ENCODE measurements at places on chromosomes 1 and 21. TPM values are rescaled to one million over a fixed set of nuclear protein-coding genes. Genes with fewer than 3 reads are reported as not detected.

Gene PDZK1
- not detected for total RNA-seq

Gene DNAJC16
- total RNA-seq = 13.0 TPM

Gene ODR4
- total RNA-seq = 13.4 TPM

Gene SLFNL1
- total RNA-seq = 0.25 TPM

Gene TRABD2B
- total RNA-seq = not detected

Gene FABP3
- not detected for total RNA-seq

Gene TENT5C
- 13.1 TPM for total RNA-seq

Gene FMO2
- total RNA-seq = not detected

Gene KRTAP12-2
- total RNA-seq = not detected

Gene ARMH1
- 162 TPM for total RNA-seq

Gene MYBPH
- not detected for total RNA-seq

Gene ANXA9
- total RNA-seq = 0.25 TPM

Gene A3GALT2
- total RNA-seq = not detected

Gene FMOD
- total RNA-seq = 1.4 TPM

Gene IFNAR2
- total RNA-seq = 34.3 TPM
